Stimulated activated CD4-positive, alpha-beta T cell treated with anti-CD3 and anti-CD28 coated beads, Interleukin-4, amount 100 ng/mL, for 24 hours (primary cell): ENCODE measurements at places on chromosomes 11 and 22.

DNA sequence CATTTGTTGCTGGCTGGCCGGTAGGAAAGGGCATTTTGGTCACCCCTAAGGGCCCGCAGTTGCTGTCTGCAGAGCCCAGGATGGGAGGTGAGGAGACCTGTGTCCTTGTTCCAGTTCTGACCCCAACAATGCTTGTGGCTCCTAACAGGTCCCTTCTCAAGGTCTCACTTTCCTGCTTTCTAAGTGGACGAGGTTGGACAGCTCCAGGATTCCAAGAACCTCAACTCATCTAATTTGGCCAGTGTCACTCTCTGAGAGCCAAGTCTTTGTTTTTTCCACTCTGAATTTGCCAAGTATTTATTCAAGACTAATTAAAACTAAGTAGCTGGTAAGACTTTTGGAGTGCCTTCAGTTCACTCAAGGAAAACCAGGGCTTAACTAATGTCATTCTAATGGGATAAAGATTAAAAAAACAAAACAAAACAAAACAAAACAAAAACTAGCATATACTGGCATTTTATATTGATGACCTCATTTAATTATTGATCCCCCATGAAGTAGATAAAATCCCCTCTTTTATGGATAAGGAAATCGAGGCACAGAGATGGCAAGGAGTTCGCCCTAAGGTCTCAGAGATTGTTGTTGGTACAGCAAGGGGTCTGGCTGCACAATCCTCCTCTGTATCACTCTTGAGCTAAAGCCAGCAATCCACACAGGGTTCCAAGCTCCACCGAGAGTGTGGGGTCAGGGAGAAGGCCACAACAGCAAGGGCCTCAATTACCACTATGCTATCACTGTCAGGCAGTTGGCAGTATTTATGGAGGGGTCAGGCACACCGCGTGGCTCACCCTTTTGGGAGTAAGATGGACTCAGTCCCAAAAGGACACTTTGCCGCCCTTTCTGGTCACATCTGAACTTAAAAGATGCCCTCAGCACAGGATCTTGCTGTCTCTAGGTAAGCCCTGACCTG is 8.1 kb downstream of the SGSM1 start:
- DNase-seq = no peak

- DNase-seq = no peak
Measured at GRCh38 chr22:23071230-23072076, 1.1 kb downstream of the GNAZ start.

DNA sequence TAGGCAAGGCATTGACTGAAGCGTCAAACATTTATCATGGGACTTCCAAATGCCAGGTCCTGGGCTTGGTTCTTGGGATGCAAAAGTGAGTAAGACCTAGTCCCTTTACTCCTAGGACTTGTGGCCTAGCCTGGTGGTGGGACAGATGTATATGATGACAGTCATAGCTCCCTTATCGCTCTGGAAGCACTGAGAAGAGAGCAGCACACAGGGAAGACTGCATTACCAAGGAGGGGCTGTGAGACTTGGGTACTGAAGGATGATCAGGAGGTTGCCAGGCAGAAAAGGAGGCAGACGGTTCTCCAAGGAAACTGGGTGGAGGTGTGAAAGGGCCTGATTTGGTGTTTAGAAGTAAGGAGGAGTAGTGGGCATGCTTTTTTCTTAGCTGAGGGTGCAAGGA is 32.5 kb downstream of the MICAL2 start:
- no peak for DNase-seq

- no peak for DNase-seq
Measured at GRCh38 chr11:64801561-64802369, 1.2 kb downstream of the MAP4K2 start.

DNA sequence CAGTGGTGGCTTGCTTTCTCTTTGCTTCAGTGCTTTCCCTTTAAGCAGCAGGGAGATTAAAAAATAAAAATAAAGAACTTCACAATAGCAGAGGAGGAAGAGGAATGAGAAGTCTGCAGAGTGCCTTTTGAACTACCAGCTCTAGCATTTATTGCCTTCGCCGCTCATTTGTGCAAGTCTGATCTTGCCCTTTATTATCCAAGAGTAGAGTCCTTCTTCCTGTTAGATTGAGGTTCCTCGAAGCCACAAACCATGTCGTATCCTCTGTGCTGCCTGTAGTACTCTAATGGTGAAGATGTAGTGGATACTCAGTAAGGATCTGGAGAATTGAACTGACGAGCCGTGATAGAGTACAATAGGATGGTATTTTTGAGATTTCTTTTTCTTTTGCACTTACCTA is 101.2 kb upstream of the RAG2 start:
- no peak for DNase-seq

DNA sequence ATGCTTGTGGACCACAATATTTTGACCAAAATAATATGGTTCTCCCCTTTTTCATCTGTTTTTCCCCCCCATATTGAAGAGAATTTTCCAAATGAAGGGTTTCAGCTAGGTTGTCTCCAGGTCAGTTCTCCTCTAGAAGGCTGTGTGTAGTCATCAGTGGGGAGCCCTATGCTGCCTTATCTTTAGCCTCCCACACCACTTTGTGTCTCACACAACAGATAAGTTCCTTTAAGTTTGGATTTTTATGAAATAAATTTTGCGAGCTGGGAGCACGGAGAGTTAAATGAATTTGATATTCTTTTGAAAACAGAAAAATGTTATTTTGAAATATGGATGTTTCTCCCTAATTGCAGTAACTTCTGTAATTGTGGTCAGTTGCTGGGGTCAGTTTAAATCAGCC is 28.9 kb downstream of the PAX6 start:
- DNase-seq = no peak

GRCh38 chr11:78651923-78652842 is 77.5 kb upstream of the NARS2 start:
- peak; percentile 50 for DNase-seq
